ENCODE measurements at places on chromosomes 6 and 20. TPM values are rescaled to one million over a fixed set of nuclear protein-coding genes. Genes with fewer than 3 reads are reported as not detected.

ZNF165 gene
- 0.30 TPM for total RNA-seq

BPIFB4 gene
- total RNA-seq: not detected

- H3K36me3 ChIP-seq: no peaks in the 10 kb centered on the region
- peaks cover 1% of the 10 kb centered on the region for H3K4me1 ChIP-seq
- DNase-seq: no peak
- H3K4me3 ChIP-seq: no peak overlapping the region
These were observed 18.0 kb downstream of the ELOVL2 start for GRCh38 chr6:11025921-11026635.

DNA sequence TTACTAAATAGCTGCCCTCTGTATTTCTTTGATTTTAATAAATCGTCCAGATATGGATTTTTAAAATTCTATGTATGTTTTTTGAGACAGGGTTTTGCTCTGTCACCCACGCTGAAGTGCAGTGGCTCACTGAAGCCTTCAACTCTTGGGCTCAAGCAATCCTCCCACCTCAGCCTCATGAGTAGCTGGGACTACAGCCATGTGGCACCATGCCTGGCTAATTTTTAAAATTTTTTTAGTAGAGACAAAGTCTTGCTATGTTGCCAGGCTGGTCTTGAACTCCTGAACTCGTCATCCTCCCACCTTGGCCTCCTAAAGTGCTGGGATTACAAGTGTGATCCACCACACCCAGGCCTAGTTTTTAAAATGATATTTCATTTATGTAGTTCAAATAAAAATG lies 47.4 kb upstream of the DDR1 start:
- H3K27ac ChIP-seq: no peak overlapping the region
- H3K27me3 ChIP-seq: no peaks in the 10 kb centered on the region
- peaks cover 16% of the 10 kb centered on the region for H3K4me1 ChIP-seq

DNA sequence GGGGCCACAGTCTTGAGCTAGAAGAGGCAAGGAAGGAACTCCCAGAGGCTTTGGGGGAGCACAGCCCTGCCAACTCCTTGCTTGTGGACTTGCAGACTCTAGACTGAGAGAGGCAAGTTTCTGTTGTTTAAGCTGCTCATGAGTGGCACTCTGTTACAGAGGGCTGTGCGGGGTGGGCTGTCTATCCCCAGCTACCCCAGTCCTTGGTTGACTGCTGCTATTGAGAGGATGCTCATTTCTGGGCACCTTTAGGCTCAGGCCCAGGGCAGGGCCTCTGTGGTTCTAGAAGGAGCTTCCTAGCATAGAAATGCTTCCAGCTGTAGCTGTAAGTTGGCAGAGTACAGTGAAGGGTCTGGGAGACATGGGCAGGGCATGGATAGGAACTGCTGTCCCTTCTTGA lies 151.3 kb upstream of the GGTLC1 start:
- no peak overlapping the region for H3K4me3 ChIP-seq
- DNase-seq: no peak
- no peaks in the 10 kb centered on the region for H3K4me1 ChIP-seq
- no peaks in the 10 kb centered on the region for H3K36me3 ChIP-seq
- no peaks in the 10 kb centered on the region for H3K27me3 ChIP-seq

GRCh38 chr6:134093007-134093573 lies 40.7 kb upstream of the SLC2A12 start:
- no peak overlapping the region for H3K27ac ChIP-seq
- H3K36me3 ChIP-seq: no peaks in the 10 kb centered on the region
- H3K27me3 ChIP-seq: no peaks in the 10 kb centered on the region
- no peak overlapping the region for H3K4me3 ChIP-seq
- no peaks in the 10 kb centered on the region for H3K4me1 ChIP-seq
